ENCODE measurements at places on chromosomes 7 and 10. TPM values are rescaled to one million over a fixed set of nuclear protein-coding genes. Genes with fewer than 3 reads are reported as not detected.

Gene SPDYE2B
- total RNA-seq, result not detected

Gene OPN1SW
- not detected for total RNA-seq

Gene MUC12
- total RNA-seq, result 0.85 TPM

Gene CCL24
- total RNA-seq, result not detected

Gene ITPRID1
- not detected for total RNA-seq

Gene TCAF2
- total RNA-seq, result 38.6 TPM

Gene TLX1
- not detected for total RNA-seq

Gene DENND2A
- not detected for total RNA-seq

Gene RASA4B
- total RNA-seq, result 20.3 TPM

Gene HIP1
- total RNA-seq, result 14.8 TPM

DNA sequence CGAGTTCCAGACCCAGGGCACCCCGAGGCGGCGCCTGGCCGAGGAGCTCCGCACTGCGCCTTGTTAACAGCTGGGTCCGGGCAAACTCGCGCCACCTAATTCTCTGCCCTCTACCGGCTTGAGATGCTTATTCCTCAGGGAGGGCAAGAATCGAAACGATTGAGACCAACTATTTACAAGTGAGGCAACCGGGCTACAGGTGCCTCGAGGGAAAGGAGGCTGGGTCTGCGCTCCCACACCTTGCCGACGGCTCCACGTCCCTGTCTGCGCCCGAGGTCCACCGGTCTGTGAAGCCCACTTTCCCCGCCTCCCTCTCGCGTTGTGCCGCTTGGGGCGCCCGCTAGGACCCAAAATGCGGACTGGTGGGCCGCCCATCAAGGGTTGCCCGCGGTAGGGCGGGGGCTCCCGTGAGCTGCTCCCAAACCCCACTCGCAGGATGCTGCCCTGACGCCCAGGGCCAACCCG lies 527 bp downstream of the AKR1B1 start:
- peaks cover 24% of the 10 kb centered on the region for H3K36me3 ChIP-seq
- H3K4me3 ChIP-seq, result peak overlapping the region; percentile 82
- H3K4me1 ChIP-seq, result peaks cover 37% of the 10 kb centered on the region
- no peak overlapping the region for H3K27ac ChIP-seq

DNA sequence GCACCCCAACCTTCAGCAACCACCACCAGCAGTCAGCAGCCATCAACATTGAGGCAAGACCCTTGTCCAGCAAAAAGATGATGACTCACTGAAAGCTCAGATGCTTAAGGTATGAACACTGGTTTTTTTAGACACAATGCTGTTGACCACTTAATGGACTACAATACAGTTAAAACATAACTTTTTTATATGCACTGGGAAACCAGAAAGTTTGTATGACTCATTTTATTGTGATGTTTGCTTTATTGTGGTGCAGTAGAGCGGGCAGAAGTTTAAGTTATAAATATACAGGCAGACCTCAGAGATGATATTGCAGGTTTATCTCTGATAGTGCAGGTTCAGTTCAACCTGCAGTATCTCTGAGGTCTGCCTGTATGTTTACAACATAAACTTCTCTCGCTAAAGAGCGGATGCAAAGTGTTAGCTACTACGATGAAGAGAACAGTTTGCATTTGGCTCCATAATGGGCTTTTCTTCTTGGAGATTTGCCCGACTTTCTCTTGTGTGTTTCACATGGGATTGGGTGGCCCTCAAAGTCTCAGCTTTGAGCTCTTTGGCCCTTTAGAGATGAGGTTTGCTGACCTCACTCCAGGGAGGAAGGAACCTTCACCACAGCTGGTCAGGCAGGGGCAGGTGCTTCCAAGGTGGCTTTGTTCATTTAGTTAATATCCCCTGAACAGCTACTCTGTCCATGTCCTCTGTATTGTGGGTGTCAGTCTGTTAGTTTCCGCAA lies 84.4 kb upstream of the SHH start:
- peaks cover 1% of the 10 kb centered on the region for H3K27me3 ChIP-seq
- no peak overlapping the region for H3K4me3 ChIP-seq
- no peaks in the 10 kb centered on the region for H3K4me1 ChIP-seq
- no peaks in the 10 kb centered on the region for H3K36me3 ChIP-seq
- H3K27ac ChIP-seq, result no peak overlapping the region

DNA sequence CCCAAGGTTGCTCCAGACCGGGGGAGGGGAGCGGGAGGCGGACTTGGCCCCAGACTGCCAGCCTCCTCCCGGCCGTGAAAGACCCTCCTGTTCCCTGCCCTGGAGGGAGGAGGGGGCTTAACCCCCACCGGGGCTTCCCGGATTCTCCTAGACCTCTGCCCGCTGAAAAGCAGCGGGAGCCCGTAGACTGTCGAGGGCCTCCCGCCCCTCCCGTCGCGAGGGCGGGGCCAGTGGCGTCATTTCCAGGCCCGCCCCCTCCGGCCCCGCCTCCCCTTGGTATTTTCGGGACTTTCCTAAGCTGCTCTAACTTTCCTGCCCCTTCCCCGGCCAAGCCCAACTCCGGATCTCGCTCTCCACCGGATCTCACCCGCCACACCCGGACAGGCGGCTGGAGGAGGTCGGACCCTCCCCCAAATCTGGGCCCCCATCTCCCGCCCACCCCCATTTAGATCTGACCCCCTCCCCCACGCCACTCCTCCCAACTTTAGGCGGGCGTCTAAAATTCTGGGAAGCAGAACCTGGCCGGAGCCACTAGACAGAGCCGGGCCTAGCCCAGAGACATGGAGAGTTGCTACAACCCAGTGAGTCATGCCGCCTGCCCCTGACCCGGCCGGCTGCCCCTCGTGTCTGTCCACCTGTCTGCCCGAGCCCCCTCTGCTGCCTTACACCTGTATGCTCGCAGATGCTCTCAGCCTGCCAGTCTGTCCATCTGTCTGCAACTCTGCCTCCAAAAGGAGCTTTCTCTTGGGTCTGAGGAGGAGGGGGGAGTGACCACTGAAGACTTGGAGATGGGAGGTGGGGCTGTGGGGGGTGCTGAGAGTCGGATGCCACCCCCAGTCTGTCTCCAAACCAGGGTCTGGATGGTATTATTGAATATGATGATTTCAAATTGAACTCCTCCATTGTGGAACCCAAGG lies at the start of gene NFKB2:
Gene NFKB2 (plus strand): TSS at position 306 of the 917 bp plus-strand sequence. CDS start 255 bp downstream, at position 561.
- H3K36me3 ChIP-seq, result peaks cover 56% of the 10 kb centered on the region
- DNase-seq, result peak; percentile 88
- H3K27ac ChIP-seq, result peak within 1 kb of the TSS; percentile 99
- H3K4me1 ChIP-seq, result peaks cover 37% of the 10 kb centered on the region
- H3K27me3 ChIP-seq, result no peaks in the 10 kb centered on the region

DNA sequence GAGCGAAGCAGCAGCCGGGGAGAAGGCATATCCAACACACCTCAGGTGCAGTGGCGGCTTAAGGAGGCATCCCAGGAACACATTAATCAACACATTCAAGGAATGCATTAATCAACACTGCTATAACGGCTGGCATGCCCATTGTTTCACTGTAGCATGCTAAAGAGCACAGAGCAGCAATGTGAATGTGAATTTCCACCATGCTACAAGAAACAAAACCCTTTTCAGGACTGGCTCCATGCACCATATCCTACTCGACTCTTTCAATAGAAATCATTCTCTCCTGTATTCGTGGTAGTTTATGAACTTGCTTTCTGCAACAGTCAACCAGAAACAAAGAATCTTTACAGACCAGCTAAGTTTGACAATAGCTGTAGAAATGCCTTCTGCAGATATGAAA lies 149.0 kb downstream of the NRCAM start:
- no peak overlapping the region for H3K27ac ChIP-seq
- H3K27me3 ChIP-seq, result peaks cover 3% of the 10 kb centered on the region
- H3K36me3 ChIP-seq, result no peaks in the 10 kb centered on the region
- no peak for DNase-seq
- H3K4me1 ChIP-seq, result peaks cover 19% of the 10 kb centered on the region
- no peak overlapping the region for H3K4me3 ChIP-seq

DNA sequence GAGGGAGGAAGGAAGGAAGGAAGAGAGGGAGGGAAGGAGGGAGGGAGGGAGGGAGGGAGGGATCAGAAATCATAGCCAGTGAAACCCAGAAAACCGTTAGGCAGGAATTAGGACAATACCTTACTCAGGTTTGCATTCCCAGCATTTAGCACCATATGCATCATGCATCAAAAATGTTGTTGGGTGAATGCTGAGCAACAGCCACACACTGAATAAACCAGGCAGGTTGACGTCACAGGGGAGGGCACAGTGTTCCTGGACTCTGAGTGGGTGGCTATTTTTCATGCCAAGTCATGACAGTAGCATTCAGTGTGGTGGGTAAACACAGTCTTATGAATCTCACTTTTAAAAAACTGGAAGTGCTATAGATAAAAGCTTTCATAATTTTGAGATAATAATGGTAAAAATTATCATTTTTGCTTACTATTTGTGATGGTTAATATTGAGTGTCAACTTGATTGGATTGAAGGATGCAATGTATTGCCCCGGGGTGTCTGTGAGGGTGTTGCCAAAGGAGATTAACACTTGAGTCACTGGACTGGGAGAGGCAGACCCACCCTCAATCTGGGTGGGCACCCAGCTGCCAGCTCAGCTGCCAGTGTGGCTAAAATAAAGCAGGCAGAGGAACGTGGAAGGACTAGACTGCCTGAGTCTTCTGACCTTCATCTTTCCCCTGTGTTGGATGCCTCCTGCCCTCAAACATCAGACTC lies 199.1 kb upstream of the PRKCQ start:
- no peaks in the 10 kb centered on the region for H3K4me1 ChIP-seq
- H3K27me3 ChIP-seq, result peaks cover 36% of the 10 kb centered on the region
- no peak for DNase-seq

GRCh38 chr7:146943483-146943882 lies 826.9 kb downstream of the CNTNAP2 start:
- no peaks in the 10 kb centered on the region for H3K36me3 ChIP-seq
- no peak overlapping the region for H3K4me3 ChIP-seq
- H3K27me3 ChIP-seq, result no peaks in the 10 kb centered on the region
- no peak for DNase-seq

GRCh38 chr10:17789396-17789795 lies 19.8 kb upstream of the MRC1 start:
- no peak for DNase-seq
- H3K27me3 ChIP-seq, result no peaks in the 10 kb centered on the region
- H3K36me3 ChIP-seq, result no peaks in the 10 kb centered on the region
- no peak overlapping the region for H3K4me3 ChIP-seq

DNA sequence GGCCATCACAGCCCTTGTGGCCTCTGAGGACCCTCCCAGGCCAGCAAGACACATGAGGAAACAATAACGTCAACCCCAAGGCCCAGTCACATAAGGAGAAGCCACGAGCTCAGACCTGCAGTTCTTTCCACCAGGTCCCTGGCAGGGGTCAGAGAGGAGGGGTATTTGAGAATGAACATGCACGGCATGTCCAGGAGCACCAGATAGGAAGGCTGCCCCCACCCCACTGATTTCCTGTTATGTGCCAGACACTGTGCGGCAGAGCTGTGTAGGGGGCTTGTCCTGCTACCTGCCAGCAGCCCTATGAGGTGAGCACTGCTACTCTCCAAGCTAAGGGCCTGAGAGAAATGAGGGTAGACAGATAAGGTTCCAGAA lies 40.7 kb upstream of the ZMIZ1 start:
- H3K36me3 ChIP-seq, result no peaks in the 10 kb centered on the region
- no peak for DNase-seq
- H3K27me3 ChIP-seq, result peaks cover 6% of the 10 kb centered on the region

- H3K4me1 ChIP-seq, result no peaks in the 10 kb centered on the region
- H3K4me3 ChIP-seq, result no peak overlapping the region
- H3K27ac ChIP-seq, result no peak overlapping the region
- DNase-seq, result no peak
- H3K27me3 ChIP-seq, result no peaks in the 10 kb centered on the region
Observed at GRCh38 chr10:106000721-106001120, 1163.8 kb downstream of the SORCS1 start.

DNA sequence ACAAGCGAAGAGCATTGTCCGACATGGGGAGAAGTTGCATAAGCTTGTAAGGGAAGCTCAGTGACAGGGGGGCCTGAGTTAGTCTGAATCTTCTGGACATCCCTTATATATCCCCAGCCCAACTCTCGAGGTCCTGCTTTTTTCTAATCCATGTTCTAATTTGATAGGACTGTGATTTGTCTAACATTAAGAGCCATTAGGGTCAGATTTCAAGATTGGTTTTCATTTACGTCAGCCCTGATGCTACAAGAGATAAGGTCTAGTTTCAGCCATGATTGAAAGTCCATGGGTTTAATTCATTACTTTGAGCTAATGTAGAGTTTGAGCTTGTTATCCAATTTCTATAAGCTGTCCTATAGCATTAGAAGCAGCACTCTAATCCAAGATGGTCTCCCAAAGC lies 20.3 kb downstream of the TLX1 start:
- H3K4me1 ChIP-seq, result no peaks in the 10 kb centered on the region
- DNase-seq, result no peak
- no peak overlapping the region for H3K27ac ChIP-seq
- H3K4me3 ChIP-seq, result no peak overlapping the region
- peaks cover 69% of the 10 kb centered on the region for H3K27me3 ChIP-seq

GRCh38 chr7:73983437-73984164 lies 44.4 kb upstream of the ELN start:
- no peaks in the 10 kb centered on the region for H3K4me1 ChIP-seq
- H3K36me3 ChIP-seq, result no peaks in the 10 kb centered on the region
- H3K27me3 ChIP-seq, result no peaks in the 10 kb centered on the region
- no peak overlapping the region for H3K4me3 ChIP-seq

GRCh38 chr7:3978839-3979238 lies 677.8 kb downstream of the SDK1 start:
- no peak for DNase-seq
- H3K4me1 ChIP-seq, result no peaks in the 10 kb centered on the region
- H3K36me3 ChIP-seq, result no peaks in the 10 kb centered on the region

DNA sequence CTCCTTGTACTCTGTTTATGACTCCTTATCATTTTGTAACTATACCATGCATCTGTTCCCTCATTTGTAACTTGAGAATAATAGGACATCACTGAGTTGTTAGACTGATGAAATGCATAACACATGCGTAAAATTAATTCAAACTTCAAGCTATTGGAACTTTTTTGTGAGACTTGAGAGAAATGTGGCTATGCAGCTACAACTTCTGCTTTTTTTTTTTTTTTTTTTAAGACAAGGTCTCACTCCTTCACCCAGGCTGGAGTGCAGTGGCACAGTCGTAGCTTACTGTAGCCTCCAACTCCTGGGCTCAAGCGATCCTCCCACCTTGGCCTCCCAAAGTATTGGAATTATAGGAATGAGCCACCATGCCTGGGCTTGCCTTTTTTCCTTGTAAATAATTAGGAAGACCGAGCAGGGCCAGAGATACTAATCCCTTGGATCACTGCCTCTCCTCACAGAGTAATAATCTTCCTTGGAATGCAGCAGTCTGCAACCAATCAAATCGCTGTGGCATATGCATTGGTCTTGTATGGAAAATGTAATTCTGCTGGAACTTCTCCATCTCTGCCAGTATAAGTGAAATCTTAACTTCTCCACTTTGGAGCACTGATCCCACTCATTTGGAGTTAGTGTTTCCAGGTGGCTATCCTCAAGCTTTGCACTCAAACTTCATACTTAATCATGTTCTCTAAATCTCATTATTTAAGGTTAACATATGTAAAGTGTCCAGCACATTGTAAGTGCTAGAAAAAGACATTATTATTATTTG lies 2.0 kb upstream of the PANK1 start:
- H3K4me1 ChIP-seq, result peaks cover 12% of the 10 kb centered on the region
- no peak for DNase-seq
- H3K4me3 ChIP-seq, result no peak overlapping the region
- peaks cover 19% of the 10 kb centered on the region for H3K27me3 ChIP-seq
- no peaks in the 10 kb centered on the region for H3K36me3 ChIP-seq

GRCh38 chr7:34135924-34136323 lies 230.6 kb downstream of the BMPER start:
- DNase-seq, result no peak
- H3K36me3 ChIP-seq, result no peaks in the 10 kb centered on the region
- no peak overlapping the region for H3K4me3 ChIP-seq
- no peaks in the 10 kb centered on the region for H3K27me3 ChIP-seq
- H3K4me1 ChIP-seq, result no peaks in the 10 kb centered on the region
- H3K27ac ChIP-seq, result no peak overlapping the region

GRCh38 chr10:79346012-79346340 lies 1.3 kb upstream of the PPIF start:
- H3K27ac ChIP-seq, result no peak overlapping the region
- peak overlapping the region; percentile 2 for H3K4me3 ChIP-seq
- H3K4me1 ChIP-seq, result peaks cover 38% of the 10 kb centered on the region
- H3K36me3 ChIP-seq, result peaks cover 30% of the 10 kb centered on the region

All from activated T-helper 2 cell treated with anti-CD3 and anti-CD28 coated beads, Interferon-gamma antibody, Interleukin-2, Interleukin-4, amounts not matched to agents 10 μg/mL and 5 μg/mL and 100 μg/mL, durations not matched to agents 14 hours and 24 hours and 36 hours (primary cell).